ENCODE measurements at places on chromosomes 4 and X.

DNA sequence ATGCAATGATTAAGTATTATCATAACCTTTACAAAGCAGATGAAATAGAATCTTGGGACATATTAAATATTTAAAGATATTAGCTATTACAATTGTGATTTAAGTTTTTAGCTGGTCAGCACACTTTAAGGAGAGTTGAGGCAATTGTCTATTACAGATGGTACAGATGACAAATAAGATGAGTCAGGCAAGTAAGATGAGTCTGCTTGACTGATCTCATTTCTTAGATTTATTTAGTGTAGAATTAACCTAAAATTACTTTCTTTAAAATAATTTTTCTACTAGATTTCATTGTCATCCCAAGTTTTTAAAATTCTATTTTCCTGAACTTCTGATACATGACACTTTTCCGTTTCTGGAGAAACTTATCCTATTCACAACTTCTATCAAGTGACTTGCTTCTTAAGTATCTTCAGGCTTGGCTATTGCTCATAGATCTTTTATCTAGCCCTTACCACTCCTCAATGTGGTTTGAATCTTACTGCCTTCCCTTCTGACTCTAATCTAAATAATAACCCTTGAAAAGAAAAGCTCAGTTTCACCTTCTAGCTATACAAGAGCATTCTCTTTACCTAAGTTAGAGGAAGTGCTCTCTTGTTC lies 32.9 kb downstream of the CXCL1 start:
- no peak for DNase-seq

DNA sequence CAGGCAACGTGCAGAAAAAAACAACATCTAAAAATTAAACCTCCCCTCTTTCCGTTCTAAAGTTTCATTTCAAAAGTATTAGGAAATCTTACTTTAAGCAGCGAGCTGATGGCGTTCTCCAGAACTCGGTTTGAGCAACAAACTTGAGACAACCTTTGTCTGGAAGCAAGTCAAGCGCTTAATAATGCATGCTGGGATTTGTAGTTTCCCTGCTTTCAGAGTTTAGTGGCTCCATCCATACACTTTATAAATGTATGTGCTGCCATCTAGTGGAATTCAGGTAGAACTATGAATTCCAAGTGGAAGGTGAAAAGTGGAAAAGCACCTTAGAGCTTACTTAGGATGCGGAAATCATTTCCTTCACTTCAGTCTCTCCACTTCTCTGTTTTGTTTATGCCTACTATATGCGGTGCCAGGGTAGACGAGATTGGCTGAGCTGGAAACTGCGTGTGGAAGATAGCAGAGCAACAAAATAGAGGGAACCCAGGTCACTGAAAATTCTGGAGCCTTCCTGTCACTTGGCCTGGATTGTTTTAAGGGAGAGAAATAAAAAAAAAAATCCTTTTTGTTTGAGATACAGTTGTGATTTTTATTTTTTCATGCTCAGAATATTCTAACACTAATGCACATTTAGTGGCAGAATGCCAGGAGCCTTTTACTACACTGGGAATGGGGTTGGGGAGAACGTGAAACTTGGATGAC lies at the start of gene BDH2:
TSS of gene BDH2 (minus strand) at position 144 of the 702 bp plus-strand sequence. CDS start 3,580 bp downstream, outside the sequence.
- DNase-seq: no peak

DNA sequence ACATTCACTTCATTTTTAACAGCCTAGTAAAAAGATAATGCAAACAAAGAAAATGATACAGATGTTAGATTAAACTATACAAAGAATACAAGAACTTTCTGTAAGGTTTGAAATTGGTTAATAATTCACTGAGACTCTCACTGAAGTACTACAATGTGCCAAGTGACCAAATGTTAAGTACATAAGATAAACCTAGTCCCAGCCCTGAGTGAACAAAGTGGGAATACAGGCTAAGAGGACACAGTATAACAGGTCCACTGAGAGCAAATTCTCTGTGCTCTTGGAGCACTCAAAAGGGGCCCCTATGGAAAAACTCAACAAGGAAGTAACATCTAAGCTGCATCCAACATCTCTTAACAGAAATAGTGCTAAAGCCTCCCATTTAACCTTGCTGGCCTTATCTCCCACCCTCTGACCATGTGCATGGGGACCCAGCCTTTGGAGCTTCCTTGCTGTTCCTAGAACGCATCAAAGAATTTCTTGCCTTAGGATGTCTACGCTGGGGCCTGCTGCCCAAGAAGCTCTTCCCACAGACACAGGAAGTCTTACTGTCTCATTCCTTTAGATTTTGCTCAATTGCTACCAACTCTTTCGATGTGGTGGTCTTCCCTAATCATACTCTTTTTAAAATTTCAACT lies 113.4 kb downstream of the ZAR1 start:
- no peak for DNase-seq

- DNase-seq: no peak
These were observed 71.5 kb upstream of the VCX2 start for GRCh38 chrX:8242431-8243020.

- no peak for DNase-seq
These were observed 68.0 kb downstream of the RGS12 start for GRCh38 chr4:3360777-3361176.

DNA sequence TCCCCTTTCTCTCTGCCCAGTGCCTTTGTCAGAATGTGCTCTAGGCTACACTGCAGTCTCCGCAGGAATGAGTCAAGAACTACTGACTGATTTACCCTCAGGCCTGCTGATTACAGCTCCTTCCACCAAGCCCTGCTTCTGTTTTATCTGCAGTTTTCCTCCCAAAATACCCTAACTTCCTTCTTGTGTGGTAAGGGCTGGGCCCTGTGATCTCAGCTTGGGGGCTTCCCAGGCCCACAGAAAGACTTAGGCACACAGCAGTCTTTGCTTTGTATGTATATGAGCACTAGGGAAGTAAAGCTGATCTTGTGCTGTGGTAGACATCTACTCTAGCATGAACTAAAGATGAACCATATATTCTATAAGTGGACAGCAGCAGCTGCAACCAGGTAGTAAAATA lies 18.8 kb downstream of the PAK3 start:
- DNase-seq: no peak

DNA sequence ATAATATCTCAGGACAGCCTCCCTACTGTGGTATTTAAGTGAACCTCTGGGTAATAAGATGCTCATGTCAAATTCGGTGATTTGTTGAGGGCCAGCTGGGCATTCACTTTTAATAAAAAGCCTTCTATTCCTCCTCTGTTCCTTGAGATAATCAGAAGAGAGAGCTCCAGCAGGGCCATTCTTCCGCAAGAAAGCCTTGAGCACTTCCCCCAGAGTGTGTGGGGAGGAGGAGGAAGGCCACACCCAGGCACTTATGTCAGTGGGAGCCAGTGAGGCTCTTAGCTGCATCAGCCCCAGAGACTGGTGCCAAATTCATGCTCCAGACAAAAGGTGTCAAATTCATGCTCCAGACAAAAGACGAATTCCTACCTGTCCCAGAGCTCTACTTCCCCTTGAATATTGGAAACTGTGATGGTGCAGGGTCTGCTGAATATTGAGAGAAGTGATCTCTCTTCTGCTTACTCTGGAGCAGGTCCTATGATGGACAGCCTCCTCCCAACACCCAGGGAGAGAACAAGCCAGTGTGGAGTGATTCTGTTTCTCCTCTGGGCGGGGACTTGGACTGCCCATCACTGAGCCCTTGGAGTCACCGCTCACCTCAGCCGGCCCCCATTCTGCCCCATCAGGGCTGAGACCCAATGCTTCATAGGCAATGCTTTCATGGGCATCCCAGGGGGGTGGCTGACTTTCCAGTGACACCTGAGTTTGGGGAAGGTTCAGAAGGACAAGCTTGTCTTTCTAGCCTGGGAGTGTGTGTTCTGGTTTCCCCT lies 68.1 kb downstream of the FHDC1 start:
- no peak for DNase-seq

GRCh38 chr4:2362266-2363055 lies 56.0 kb downstream of the ZFYVE28 start:
- no peak for DNase-seq

GRCh38 chr4:14841801-14842768 lies 160.2 kb upstream of the CPEB2 start:
- no peak for DNase-seq

DNA sequence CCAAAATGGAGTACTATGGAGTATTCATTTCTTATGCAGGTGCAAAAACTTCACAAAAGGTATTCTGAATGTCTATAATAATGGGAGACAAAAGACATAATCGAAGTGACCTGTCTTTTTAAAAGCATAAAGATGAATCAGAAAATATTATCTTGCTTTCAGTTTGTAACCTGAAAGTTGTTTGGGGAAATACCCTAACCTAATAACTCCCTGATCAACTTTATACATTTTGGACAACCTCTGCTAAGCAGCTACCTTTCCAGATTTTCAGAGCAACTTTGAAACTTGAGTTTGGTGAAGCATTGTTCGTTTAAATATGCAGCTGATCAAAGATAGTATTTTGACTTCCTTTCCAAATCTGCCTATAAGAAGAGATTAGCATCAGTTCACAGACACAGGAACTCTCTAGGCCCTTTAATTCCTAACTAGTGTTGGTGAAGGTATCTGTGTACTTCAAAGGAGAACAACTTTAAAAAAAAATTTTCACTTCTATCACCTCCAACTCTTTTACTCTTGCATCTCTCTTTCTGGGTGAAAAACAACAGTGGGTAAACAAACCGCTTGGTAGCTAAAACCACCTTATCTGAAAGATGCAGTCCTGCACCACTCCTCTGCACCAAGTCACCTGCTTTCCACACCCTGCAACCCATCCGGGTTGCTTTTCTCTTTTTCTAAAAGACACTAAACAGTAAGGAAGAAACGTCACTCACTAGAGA lies 26.5 kb downstream of the CD40LG start:
- no peak for DNase-seq

DNA sequence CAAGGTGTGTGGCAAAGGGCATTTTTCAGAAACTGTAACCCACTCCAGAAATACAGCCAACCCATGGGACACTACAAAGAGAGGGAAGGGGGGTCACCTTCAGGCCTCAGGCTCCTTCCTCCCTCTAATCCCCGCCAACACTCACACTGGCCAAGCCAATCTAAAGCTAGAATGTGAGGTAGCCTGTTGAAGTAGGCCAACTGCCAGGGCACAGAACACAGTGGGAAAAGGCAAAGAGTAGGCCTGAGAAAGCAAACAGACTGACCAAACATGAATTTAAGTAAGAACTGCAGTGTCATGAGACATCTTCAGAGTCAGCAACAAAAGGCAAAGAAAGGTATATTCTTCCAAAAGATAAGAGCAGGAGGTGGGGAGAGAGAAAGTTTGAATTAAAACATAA lies 289.0 kb downstream of the HNRNPD start:
- DNase-seq: no peak

DNA sequence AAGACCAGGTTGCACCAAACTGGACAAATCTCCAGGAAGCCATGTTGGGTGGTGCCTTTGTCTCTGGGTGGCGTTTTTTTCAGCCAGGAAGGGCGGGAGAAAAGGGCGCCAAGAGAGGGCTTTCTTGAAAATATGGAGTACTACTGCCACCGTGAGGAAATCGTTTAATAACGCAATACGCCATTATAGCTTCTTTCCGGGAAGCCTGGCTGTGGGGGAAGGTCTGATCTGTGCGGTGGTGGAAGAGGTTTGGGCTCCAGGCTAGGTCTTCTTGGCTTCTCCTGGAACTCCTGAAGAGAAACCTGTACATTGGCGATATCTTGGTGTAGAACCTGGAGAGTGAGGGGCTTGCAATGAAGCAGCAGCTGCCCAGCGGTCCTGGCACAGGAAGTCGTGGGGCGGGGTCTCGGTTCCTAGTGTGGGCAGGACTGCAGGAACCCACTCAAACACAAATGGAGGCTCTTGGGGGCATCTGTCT lies 202.7 kb downstream of the OR13H1 start:
- DNase-seq: no peak

DNA sequence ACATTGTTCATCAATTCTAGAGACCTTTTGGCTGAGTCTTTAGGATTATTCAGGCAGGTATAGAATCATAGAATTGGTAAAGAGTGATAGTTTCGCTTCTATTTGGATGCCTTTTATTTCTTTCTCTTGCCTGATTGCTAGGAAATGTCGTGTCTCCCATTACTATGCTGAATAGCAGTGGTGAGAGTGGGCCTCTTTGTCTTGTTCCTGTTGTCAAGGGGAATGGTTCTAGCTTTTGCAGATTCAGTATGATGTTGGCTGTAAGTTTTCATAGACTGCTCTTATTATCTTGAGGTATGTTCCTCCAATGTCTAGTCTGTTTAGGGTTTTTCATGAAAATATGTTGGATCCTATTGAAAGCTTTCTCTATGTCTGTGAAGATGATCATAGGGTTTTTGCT lies 200.2 kb upstream of the PABPC4L start:
- DNase-seq: no peak

DNA sequence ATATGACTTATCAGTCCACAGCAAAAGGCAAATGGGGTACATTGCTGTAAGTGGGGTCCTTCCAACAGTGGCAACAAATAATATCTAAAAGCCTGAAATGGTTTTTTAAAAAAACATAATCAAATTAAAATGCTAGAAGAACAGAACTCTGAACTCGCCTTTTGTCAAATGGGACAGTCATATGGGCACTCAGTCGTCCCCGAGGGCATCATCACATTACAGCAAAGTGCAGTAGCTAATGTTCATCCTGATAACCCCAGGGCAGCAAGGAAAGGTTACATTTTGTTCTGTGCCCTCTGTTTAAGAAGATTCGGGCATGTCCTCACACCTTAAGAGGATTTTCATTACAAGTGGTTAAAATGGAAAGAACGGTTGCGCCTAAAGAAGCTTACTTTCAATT lies 997.9 kb upstream of the TENM3 start:
- DNase-seq: no peak

DNA sequence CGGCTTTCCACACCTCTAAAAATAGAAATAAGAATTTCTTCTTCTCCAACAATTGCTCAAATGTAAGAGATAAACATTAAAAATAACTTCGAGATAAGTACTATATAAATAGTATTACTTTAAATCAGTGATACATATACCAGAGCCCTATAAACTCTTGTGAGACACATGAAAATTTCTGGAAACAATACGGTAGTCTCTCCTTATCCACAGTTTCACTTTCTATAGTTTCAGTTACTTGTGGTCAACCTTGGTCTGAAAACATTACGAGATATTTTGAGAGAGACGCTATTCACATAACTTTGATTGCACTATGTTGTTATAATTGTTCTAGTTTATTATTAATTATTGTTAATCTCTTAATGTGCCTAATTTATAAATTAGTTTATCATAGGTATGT lies 101.5 kb upstream of the CXXC4 start:
- no peak for DNase-seq

DNA sequence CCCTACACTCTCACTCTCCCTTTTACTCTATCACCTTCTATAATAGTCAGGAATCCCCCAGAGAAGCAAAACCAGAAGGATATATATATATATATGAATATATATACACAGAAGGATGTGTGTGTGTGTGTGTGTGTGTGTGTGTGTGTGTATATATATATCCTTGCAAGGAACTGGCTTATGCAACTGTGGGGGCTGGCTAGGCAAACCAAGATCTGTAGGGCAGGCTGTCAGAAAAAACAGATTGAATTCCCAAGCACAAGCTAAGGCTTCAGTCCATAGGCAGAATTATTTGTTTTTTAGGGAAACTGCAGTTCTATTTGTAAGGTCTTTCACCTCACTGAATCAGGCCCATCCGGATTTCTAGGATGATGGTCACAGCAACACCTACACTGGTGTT lies 13.0 kb upstream of the KLHL2 start:
- no peak for DNase-seq

All from stimulated activated CD4-positive, alpha-beta T cell treated with anti-CD3 and anti-CD28 coated beads, TNF-alpha, amount 100 ng/mL, for 4 hours (primary cell).